ENCODE measurements at places on chromosomes 12 and 14.
A peak's percentile ranks its signal among the peaks of the same experiment; 100 is the strongest.

GRCh38 chr12:105986779-105987684, 151.7 kb downstream of the NUAK1 start:
- no peak for DNase-seq

DNA sequence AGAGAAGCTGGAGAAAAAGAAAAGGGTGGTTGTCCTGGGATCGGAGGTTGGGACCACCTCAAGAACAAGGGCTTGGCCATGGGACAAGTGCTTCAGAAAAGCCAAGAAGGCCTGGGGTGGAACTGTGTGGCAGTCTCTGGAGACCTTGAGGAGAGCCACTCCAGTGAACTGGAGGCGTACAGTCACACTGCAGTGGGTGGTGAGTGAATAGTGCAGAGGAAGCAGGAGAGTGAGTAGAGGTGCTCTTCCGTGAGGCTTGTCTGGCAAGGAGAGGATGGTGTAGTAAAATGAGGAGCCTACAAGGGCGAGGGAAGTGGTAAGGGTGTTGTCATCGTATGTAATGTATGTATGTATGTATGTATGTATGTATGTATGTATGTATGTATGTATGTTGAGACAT, 20.9 kb downstream of the RASSF3 start:
- no peak for DNase-seq

DNA sequence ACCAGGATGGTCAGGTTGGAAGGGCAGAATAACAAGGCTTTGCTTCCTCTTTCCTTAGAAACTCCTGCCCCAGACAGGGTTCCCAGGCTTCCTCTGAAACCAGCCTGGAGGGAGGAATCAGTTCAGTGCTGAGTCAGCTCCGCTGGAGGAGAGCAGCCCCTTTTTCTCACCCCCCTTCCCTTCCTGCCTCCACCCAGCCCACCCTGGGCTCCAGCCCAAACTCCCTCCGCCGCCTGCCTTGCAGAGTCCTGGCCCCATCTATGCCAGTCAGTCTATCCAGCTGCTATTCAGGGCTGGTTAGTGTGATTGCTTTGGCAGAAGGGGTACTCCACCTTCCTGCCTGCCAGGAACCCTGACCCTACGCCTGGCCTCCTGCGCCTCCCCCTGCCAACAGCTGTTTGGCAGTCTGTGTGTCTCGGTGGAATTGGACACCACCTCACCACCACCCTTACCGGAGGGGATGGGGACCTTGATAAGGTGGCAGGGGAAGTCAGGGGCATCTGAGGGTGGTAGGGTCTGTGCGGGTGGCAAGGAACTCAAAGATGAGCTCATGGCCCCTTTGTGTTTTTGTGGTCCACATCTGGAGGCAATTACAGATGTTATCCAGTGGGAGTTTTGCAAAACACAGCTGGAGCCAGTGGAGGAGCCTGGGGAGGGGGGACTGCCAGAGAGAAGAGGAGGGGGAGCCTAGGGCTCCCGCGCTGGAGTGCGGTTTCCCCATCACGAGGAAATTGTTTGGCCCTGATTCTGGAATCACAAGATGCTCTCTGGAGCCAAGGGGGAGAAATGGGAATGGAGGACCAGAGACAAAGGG, 12.2 kb downstream of the MMP14 start:
- no peak for DNase-seq

DNA sequence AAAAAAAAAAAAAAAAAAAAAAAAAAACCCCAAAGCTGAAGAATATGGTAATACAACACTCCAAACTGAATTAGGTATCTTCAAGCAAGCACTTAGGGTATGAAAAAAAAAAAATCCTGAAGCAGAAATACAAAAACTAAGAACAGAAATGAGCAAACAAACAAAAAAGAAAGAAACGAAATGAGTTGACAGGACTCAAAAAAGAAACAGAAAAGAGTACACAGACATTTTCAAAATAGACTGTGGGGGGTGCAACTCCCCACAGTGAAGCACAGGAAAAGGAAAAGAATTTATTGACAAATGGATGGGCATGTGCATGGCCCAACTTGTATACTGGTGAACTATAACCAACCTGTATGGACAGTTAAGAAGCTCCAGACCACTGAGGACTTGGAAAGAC, 24.6 kb downstream of the RPS6KA5 start:
- DNase-seq: peak; percentile 20

DNA sequence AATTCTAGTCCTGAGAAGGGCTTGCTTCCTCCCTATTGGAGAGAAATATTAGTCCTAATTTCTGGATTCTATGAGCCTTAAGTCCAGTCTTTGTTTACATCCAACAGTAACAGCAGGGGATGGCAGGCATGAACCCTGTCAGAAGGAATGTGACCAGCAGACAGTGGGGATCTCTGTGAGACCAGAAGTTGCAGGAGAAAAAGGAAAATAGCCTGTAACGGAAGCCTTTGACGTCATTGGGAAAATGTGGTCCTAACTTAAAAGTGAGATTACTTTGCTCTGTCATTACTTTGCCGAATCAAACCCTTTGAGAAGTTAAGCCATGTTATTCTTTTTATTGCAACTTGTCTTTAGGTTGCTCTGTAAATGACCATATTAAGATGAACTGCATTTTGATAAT, 218.2 kb upstream of the PRICKLE1 start:
- DNase-seq: no peak

- DNase-seq: no peak
Measured at GRCh38 chr12:107818984-107819383, 44.5 kb downstream of the ASCL4 start.

GRCh38 chr14:59939828-59940227, 19.9 kb downstream of the LRRC9 start:
- DNase-seq: no peak

DNA sequence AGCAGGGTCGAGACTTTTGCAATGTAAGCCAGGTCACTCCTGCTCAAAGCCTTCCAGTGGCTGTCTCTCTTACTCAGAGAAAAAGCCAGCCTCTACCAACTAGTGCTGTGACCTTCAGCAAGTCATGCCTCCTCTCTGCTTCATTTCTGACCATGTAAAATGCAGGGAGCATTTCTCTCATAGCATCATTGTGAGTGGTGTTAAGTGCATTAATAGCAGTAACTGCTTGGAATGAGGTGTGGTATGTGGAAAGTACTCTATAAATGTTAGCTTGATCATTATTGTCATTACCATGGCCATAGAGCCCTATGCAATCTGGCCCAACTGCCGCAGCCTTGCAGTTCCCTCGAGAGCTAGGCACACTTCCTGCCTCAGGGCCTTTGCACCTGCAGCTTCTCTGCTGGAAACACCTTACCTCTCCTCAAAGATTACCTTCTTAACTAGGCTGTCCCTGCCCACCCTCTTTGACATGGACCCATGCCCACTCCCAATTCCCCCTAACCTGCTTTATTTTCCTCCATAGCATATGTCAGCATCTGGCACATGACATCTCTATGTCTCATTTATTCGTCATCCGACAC, 10.9 kb downstream of the PLEKHD1 start:
- no peak for DNase-seq

DNA sequence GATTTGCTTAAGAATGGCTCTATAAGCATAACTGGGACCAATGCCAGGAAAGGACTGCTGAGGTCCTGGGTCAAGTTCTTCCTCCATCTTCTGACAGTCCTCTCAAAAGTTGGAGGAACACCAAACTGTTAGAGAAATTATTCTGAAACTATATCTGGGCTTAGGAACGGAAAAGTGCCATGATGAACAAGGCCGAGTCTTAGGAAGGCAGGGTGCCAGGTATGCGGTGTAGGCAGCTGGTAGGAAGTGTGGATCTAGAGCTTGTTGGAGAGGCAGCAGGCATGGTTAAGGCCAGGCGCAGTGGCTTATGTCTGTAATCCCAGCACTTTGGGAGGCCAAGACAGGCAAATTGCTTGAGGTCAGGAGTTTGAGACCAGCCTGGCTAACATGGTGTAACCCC, 7.7 kb downstream of the GNPTAB start:
- no peak for DNase-seq

DNA sequence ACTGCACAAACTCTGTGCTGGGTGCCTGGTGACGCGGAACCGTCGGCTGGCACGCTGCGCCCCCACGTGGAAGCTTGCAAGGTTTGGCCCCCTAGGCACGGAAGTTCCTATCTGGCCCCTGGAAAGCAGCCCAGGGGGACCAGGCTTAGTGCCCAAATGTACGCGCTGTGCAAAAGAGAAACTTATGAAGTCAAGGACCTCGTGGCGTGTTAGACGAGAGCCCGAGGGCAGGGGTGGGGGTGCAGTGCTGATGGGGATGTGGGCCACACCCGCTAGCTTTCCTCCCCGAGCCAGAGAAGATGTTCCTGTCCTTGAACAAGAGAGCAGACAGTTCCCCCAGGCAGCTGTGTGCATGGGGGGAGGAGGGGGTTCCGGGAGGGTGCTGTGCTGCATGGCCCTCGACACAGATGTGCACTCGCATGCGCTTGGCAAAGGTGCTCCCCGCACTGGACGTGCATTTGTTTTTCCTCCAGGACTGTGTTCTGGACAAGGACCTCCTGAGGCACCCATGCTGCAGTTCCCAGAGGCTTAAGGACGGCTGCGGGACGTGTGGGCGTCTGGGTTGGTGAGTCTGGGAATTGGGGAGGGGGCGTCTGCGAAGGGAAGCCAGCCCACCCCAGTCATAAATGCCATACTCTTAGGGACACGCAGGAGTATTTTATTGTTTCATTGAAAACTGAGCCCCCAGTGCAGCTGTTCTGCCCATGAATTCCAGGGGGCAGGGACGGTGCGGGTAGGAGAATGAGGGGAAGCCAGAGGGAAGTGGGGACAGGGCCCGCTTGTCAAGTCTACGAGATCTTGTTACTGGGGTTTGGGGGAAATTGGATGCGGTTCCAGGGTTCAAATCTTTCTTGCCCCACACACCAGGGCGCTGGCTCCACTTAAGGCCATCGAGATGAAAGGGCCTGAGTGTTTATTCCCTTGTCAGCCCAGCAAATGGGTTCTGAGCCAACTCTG, 80.0 kb downstream of the NTF3 start:
- DNase-seq: peak; percentile 37

- no peak for DNase-seq
Measured at GRCh38 chr12:68354977-68355541, 22.9 kb upstream of the MDM1 start.

DNA sequence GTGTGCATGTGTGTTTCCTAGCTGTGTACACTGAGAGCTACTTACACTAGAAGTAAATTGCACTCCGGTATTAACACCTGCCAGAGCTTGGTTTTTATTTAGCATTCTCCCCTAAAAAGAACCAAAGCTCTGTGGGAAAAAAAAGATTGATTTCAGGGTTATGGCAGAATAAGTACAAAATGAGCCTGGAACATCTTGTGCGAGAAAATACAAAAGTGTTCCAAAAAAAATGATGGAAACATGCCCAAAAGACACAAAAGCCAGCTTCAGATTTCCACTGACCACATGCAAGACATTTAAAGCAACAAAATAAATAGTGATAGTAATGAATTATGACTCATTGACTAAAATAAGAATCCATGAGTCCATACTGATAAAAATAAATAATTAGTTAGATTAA, 188.3 kb downstream of the GXYLT1 start:
- DNase-seq: no peak

- DNase-seq: no peak
Measured at GRCh38 chr12:27981874-27982273, 9.3 kb upstream of the PTHLH start.

DNA sequence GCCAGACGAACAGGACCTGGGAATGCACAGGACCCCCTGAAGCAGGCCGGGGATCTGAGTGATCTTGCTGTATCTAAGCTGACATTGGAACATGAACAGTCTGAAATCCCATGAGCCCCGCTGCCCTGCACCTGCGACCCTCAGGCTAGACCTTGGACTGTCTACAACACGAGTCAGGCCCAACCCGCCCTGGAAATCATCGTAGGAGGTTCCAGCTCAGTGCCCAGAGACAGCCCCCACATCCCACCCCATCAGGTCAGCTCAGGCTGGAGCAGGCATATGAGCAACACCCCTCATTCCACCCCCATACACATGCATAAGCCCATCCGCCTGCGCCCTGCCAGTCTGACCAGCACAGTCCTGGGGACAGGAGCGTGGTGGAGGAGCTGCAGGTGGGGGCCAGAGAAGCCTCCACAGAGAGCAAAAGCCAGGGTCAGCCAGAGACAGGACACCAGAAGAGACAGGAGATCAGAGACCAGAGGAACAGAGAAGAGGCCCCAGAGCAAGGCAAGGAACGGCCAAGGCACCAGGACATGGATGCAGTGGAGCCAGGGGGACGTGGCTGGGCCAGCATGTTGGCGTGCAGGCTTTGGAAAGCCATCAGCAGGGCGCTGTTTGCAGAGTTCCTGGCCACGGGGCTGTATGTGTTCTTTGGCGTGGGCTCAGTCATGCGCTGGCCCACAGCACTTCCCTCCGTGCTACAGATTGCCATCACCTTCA, at the start of gene AQP6:
TSS of gene AQP6 (plus strand) at position 307 of the 720 bp plus-strand sequence. CDS start at position 534, 227 bp downstream.
- no peak for DNase-seq

All from GM10248 (cell line).